ENCODE measurements at places on chromosomes 7 and 10. TPM values are rescaled to one million over a fixed set of nuclear protein-coding genes. Genes with fewer than 3 reads are reported as not detected.
A peak's percentile ranks its signal among the peaks of the same experiment; 100 is the strongest.

DNA sequence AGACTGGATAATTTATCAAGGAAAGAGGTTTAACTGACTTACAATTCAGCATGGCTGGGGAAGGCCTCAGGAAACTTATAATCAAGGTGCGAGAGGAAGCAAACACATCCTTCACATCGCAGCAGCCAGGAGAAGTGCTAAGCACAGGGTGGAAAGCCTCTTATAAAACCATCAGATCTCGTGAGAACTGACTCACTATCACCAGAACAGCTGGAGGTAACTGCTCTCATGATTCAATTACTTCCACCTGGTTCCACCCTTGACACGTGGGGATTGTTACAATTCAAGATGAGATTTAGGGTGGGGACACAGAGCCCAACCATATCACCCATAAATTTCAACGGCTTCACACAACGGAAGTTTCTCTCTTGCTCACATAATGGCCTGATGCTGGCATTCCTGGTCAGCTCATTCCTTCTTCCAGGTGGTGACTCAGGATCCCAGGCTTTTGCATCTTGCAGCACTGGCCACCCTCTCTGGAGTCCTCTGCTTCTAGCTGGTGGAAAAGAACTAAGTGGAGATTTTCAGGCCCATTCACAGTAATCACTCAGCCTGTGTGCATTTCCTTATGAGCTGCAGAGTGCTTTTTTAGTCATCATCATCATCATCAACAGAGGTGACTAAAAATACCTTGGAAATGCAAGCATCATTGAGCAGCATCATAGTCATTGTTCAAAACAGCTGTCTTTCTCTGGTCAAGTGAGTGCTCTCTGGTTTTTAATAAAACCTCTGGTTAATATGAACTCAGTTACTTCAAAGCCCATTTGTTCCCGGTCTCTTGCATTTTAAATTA, 308.1 kb downstream of the SFMBT2 start:
- no peaks in the 10 kb centered on the region for H3K36me3 ChIP-seq
- H3K27me3 ChIP-seq = peaks cover 4% of the 10 kb centered on the region
- no peak overlapping the region for H3K4me3 ChIP-seq
- H3K4me1 ChIP-seq = no peaks in the 10 kb centered on the region
- H3K27ac ChIP-seq = no peak overlapping the region
- DNase-seq = no peak

GRCh38 chr10:5813091-5813340, 218 bp downstream of the GDI2 start:
- DNase-seq = no peak
- H3K4me1 ChIP-seq = peaks cover 53% of the 10 kb centered on the region
- H3K4me3 ChIP-seq = peak overlapping the region; percentile 87
- peaks cover 22% of the 10 kb centered on the region for H3K36me3 ChIP-seq
- H3K27me3 ChIP-seq = no peaks in the 10 kb centered on the region
- H3K27ac ChIP-seq = peak overlapping the region; percentile 93

CYP3A4 gene
- total RNA-seq = not detected

TRIM73 gene
- 12.4 TPM for total RNA-seq

ABCC2 gene
- total RNA-seq = 1.0 TPM

Data from activated CD4-positive, alpha-beta T cell treated with anti-CD3 and anti-CD28 coated beads, Interleukin-2, amount 10 ng/mL, durations not matched to agents 7 days and 5 days (primary cell).